Fibroblast of upper back skin (primary cell): ENCODE measurements at places on chromosomes 3 and 15.

DNA sequence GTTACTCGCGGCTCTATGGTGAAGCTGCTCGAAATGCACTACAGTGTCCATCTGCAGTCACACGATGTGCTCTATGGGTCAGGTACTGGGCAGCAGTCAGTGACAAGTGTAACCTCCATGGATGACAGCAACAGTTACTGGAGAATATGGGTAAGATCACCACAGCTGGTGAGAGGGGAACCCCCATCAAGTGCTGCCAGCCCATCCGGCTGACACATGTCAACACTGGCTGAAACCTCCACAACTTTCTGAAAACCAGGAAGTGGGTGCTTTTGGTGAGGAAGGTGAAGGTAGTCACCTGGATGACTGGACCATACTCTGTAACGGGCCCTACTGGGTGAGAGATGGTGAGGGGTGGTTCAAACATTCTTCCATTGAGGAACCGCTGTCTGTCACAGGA is 87.4 kb upstream of the C15orf39 start:
- DNase-seq, result no peak

DNA sequence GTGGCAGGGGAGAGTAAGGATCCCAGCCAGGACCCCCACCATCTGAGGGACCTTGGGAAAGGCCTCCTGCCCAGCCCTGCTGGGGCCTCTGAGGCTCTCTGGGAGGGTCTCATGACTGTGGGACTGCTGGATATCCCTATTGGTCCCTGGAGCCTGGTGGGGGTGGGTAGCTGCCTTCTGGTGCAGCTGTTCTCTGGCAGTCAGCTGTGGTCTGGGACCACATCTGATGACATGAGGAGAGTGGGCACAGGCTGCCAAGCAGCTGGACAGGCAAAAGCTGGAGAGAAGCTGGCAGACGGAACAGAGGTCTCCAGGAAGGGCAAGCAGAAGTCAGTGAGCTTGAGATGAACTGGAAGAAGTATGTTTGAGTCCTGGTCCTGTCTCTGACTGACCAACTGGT is 22.4 kb downstream of the PLEKHO2 start:
- DNase-seq, result no peak

GRCh38 chr3:11195721-11196332 is 41.5 kb downstream of the HRH1 start:
- DNase-seq, result peak; percentile 85

GRCh38 chr3:36025232-36025631 is 355.1 kb upstream of the STAC start:
- DNase-seq, result no peak

DNA sequence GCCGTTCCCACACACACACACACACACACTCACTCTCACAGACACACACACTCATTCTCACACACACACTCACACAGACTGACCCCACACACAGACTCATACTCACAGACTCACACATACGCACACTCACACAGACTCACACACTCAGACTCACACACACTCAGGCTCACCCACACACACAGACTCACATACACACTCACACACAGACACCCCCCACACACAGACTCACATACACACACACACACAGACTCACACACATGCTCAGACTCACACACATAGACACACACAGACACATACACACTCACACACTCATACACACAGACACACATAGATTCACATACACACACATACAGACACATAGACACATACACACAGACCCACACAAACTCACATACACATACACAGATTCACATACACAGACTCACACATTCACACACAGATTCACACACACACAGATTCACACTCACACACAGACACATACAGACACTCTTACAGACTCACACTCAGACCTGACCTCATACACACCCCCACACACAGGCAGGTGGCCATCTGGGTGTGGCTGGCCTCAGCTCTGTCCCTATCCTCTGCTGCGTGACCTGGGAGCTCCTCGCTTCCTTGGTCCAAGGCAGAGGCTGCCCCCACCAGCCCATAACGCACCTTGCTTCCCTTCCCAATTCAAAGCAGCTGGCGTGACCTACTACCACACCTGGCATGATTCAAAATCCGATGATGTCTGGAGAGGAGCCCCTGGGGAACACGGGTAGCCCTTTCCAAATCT is 1.9 kb downstream of the C3orf22 start:
- no peak for DNase-seq

- no peak for DNase-seq
These were observed 120.0 kb downstream of the SLCO3A1 start for GRCh38 chr15:91973481-91973880.

- DNase-seq, result no peak
These were observed 211.9 kb downstream of the SV2B start for GRCh38 chr15:91311986-91312385.

- no peak for DNase-seq
These were observed 69.5 kb downstream of the PGPEP1L start for GRCh38 chr15:98938105-98938417.

DNA sequence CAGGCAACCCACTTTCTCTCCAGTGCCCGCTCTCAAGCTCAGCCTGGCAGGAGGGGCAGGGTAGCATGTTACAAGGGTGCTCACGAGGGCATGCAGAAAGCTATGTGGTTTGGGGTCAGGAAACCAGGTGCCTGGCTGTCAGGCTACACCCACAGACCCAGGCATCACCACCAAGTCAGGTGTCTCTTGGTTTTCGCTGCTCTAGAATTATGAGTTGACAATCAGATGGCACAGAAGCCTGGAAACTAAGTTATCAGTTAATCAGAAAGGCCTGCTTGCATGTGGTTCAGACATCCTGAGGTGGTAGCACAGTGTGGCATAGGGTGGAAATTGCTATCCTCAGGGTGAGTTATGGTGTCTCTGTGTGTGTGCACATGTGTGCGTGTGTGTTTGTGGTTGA is 16.2 kb upstream of the CCR9 start:
- no peak for DNase-seq

DNA sequence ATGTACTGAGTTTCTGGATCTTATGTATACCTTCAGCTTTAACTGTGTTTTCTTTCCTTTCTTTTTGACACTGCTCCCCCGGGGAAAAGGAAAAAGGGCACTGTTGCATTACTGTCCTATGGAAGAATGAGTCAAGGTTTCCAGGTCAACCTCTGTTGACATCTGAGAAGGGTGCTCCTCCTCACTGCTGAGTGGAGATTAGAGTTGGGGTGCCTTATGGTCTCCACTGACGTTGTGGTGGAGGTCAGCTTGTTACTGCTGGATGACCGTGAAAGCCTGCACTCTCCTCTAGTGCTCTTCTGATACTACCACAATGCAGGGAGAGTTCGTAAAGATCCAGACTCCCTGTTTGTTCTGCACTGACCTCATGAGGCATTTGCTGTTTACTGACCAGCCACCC is 252.1 kb upstream of the GRM7 start:
- DNase-seq, result no peak

GRCh38 chr3:52144034-52144795 is 10.0 kb downstream of the POC1A start:
- peak; percentile 74 for DNase-seq

DNA sequence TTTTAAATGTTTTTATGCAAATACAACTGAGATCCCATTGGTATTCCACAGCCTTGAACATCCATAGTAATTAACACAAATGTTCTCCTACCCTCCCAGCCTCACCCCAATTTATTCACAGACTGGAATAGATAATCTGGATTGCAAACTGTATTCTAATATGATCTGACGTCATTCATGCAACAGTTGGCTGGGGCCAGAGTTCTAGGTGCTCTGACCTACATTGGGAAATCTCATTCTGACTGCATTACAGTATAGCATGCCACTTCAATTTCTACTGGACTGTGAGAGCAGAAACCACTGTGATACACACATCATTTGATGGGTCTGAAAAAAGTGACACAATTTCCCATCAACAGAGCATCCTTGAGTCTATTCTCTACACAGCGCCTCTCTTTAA is 403.1 kb downstream of the MAGI1 start:
- DNase-seq, result no peak

- DNase-seq, result no peak
These were observed 10.6 kb upstream of the RFX7 start for GRCh38 chr15:56254265-56254664.

DNA sequence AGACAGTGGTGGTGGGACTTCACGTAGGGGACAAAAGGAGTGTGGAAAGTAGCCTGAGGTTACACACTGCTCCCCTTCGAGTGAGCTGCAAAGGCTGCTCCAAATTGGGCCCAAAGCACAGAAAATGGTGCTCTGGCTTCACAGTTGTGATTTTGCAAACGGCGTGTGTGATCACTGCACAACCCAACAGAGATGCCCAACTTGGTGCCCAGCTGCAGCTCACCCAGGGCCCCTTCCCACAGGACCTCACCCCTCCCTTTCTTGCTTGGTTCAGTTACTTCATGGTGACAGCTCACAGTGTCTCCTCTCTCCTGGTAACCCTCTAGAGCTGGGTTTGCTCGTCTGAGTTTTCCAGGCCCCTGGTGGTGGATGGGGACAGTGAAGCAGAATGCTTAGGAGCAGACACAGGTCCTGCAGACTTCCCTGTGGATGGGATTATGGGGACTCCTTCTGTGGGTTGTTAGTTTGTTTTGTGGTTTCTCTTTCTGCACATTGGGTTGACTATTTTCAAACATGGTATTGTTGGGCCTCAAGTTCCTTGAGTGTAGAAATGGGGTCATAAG is 98.3 kb downstream of the TOP2B start:
- DNase-seq, result no peak

GRCh38 chr3:57958642-57959422 is 49.4 kb upstream of the FLNB start:
- peak; percentile 44 for DNase-seq

- no peak for DNase-seq
These were observed 42.7 kb downstream of the KIF9 start for GRCh38 chr3:47239929-47240328.

DNA sequence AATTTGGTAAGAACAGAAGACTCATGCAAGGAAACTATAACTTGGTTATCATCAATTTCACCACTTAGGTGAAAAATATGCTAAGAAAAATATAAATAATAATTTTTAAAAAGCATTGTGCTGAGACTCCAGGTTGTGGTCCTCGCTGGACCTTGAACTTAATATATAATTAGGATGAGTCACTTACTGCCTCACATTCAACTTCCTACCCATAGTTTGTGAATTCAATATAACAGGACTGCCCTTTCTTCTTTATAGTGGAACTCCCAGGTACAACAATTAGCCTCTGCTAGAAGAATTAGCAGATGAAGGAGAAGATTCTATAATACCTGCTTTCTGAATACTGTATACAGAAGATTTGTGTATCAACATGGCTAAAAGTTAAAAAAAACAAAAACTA is 149.1 kb upstream of the SPRED1 start:
- DNase-seq, result no peak

- DNase-seq, result no peak
These were observed 13.0 kb downstream of the CACNA2D2 start for GRCh38 chr3:50490424-50490823.

DNA sequence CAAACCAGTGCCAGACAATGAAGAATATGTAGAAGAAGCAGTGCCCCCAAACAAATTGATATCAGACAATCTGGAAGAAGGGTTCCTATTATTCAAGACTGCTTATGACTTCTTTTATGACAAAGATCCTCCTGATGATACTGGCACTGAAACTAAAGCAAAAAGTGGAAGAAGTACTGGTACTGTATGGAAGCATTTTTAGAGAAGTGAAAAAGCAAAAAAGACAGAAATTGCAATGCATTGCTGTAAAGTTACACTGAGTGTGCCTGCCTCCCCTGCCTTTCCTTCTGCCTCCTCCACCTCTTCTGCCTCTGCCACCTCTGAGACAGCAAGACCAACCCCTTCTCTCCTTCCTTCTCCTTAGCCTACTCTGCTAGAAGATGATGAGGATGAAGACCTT is 167.6 kb downstream of the PLCL2 start:
- DNase-seq, result no peak

GRCh38 chr3:170098753-170099152 is 61.0 kb downstream of the GPR160 start:
- no peak for DNase-seq

GRCh38 chr3:14338242-14338641 is 64.2 kb upstream of the SLC6A6 start:
- no peak for DNase-seq

DNA sequence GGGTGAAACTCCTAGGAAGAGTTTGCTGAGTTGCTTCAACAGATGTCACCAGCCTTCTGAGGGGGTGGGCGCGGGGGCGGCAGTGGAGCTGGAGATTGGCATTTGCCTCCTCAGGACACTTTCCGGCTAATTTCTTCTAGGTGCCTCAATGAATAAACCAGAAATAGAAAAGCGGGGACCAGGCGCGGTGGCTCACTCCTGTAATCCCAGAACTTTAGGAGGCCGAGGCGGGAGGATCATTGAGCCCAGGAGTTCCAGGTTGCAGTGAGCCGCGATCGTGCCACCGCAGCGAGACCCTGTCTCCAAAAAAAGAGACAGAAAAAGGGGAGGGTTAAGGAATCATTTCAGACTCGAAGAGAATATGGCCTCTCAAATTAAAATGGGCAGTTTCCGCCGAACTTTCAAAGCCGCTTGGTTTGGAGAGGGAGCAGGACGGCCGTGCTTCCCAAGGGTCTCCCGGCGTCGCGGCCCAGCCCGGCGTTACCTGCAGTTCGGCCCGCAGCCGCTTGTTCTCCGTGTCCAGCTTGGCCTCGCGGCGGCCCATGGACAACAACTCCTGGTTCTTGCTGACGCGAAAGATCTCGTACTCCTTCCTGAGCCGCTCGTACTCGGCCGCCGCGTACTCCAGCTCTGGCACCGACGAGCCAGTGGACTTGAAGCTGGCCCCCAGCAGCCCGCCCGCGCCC is 587 bp downstream of the NPHP3 start:
- DNase-seq, result peak; percentile 60

DNA sequence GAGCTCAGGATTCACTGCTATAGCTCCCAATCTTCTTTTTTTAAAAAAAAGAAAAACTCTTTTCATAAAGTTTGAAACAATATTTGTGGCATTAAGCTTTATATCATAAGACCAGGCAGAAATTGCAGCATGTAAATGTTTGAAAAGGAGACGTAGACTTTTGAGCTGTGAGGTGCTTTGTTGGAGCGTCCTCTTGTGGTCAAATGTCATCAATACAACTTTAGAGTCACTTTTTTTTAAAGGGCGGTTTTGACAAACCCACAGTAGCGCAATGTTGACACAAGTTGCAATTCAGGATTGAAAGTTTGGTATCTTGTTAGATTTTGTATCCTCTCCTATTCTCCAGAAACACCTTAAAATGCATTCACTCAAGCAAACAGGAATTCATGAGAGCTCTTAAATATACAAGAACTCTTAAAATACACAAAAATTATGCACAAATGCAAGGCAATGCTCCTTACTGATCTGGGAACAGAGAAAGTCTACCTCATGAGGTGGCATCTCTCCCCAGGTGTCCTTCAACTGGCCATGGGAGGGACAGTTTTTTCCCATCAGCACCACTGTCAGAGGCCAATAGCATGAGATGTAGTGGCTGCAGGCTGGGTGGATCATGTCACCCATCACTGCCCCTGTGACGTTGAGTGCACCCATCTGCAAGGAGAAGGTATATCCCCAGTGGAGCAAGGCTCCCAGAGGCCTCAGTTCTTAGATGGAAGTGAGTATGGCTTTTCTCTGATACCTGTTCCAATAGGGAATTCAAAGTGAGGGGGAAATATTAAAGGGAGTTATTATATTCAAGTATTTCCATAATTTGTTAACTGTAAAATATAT is 70.7 kb downstream of the ANXA2 start:
- DNase-seq, result peak; percentile 63
